T-helper 22 cell (primary cell): ENCODE measurements at places on chromosomes 13 and 19.

GRCh38 chr13:40145139-40145538 lies 489.7 kb downstream of the COG6 start:
- DNase-seq, result no peak

- DNase-seq, result no peak
These were observed 245.2 kb downstream of the DLEU7 start for GRCh38 chr13:50598338-50598737.

DNA sequence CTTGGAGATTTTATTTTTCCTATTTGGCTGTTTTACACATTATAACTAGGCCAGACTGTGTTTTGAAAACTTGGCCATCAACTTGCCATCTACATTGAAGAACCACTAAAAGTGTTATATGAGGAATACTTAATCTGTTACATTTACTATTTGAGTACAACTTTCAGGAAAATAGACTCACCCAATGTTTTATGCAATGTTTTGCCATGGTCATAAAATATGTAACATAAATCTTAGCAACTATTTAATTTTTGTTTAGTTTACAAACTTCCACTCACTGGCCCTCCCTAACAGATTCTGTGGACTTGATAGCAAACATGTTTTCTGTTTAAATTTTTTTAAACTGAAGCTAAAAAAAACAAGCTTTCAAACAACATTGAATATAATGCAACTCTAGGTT lies 23.7 kb upstream of the TRPC4 start:
- no peak for DNase-seq

- DNase-seq, result no peak
These were observed 9.1 kb upstream of the VWA8 start for GRCh38 chr13:41970022-41970421.

- no peak for DNase-seq
These were observed 2.2 kb upstream of the CLEC17A start for GRCh38 chr19:14580623-14581237.

- no peak for DNase-seq
These were observed 97.9 kb downstream of the UGGT2 start for GRCh38 chr13:95955255-95955654.

GRCh38 chr19:27742041-27742440 lies 1470.9 kb downstream of the UQCRFS1 start:
- no peak for DNase-seq

- DNase-seq, result no peak
These were observed 1.0 kb downstream of the PDX1 start for GRCh38 chr13:27920677-27921420.

GRCh38 chr13:30346153-30346788 lies 38.9 kb upstream of the KATNAL1 start:
- DNase-seq, result peak; percentile 16

DNA sequence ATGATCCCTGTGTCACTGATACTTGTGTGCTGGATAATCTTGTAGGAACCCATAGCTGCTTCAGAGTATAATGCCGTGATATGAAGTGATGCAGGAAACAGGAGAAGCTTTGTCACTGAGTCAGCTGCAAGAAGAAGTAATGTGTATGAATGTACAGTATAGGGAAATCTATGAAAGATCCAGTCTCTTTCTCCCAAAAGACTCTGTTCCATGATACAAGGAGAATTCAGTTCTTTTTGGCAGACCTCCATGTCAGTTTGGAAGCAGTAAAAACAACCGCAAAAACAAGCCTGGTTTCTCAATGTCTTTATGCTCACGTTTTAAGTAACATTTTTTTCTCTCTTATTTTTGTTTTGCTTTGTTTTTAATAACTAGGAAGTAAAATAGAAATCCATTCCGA lies 33.9 kb downstream of the PCDH17 start:
- DNase-seq, result no peak

- peak; percentile 80 for DNase-seq
These were observed at the start of gene ZNF583 for GRCh38 chr19:56403764-56404704. Gene ZNF583, plus strand, starts transcription at chr19:56404332. Its CDS starts 2,783 bp downstream, at chr19:56407115.

- no peak for DNase-seq
These were observed 55.4 kb upstream of the SCEL start for GRCh38 chr13:77480066-77480465.

- DNase-seq, result no peak
These were observed 27.6 kb downstream of the GPALPP1 start for GRCh38 chr13:45016792-45017425.

- no peak for DNase-seq
These were observed 20.3 kb upstream of the RFC3 start for GRCh38 chr13:33797622-33798021.

GRCh38 chr13:59461411-59461810 lies 702.3 kb downstream of the DIAPH3 start:
- DNase-seq, result no peak

DNA sequence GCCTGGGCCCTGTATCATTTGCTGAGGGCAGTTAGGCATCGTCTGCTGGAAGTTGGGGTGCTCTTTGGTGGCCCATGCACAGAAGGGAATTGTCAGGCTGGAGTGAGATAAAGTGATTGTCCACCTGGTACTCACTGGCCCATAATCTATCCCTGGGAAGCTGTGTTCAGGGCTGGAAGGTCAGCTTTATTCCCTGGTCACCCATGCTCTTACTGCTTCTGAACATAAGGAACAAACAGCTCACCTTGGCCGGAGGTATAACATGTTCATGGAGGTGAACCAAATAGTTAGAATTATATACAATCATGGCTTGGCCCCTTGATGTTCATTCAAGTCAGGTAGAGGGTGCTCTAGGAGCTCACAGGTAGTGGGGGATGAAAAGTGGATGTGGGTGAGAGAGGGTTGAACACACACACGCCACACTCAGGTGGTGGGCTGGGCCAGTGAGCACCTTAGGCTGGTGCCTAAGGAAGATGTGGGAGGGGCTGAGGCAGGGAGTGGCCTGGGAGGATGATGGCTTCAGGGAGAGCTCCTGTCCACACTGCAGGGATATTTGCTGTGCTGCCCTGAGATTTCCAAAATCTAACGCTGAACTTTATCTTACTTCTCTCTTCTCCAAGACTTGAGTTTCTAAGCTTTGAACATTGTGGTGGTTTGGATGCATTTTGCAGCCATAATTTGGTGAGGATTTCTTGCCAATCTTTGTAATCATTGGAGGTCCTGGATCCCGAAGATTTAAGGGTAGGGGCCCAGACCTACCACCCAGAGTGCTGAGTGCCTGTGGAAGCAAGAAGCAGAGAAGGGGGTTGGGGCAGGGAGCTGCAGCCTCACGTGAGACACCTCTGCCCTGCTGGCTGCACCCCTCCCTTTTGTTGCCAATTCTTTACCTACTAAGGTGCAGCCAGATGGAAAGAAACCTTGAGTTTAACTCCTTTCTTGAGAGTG lies 420.6 kb downstream of the ZNF536 start:
- no peak for DNase-seq

GRCh38 chr13:20161951-20162300 lies 1.1 kb upstream of the GJA3 start:
- no peak for DNase-seq

DNA sequence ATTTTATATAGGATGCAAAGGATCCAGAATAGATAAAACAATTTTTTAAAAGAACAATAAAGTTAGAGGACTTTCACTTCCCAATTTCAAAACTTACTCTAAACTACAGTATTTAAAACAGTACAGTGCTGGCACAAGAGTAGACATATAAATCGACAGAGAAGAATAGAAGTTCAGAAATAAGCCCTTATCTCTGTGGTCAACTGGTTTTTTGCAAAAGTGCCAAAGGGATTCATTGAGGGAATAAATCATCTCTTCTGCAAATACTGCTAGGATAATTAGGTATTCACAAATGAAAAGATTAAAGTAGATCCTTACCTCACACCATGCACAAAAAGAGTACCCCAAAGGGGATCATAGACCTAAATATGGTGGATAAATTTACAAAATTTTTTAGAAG lies 431.0 kb upstream of the HTR2A start:
- no peak for DNase-seq

DNA sequence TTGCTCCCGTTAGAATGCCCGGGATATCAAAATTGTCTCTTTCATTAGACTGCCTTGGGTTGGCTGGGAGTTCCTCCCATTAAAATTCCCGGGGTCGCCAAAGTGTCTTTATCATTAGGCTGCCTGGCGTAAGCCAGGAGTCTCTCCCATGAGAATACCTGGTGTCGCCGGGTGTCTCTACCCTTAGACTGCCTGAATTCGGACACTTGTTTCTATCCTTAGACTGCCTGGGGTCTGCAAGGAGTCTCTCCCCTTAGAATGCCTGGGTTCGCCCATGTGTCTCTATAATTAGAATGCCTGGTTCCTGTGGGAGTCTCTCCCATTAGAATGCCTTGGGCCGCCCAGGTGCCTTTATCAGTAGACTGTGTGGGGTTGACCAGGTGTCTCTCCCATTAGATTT lies 1538.2 kb downstream of the UQCRFS1 start:
- no peak for DNase-seq

DNA sequence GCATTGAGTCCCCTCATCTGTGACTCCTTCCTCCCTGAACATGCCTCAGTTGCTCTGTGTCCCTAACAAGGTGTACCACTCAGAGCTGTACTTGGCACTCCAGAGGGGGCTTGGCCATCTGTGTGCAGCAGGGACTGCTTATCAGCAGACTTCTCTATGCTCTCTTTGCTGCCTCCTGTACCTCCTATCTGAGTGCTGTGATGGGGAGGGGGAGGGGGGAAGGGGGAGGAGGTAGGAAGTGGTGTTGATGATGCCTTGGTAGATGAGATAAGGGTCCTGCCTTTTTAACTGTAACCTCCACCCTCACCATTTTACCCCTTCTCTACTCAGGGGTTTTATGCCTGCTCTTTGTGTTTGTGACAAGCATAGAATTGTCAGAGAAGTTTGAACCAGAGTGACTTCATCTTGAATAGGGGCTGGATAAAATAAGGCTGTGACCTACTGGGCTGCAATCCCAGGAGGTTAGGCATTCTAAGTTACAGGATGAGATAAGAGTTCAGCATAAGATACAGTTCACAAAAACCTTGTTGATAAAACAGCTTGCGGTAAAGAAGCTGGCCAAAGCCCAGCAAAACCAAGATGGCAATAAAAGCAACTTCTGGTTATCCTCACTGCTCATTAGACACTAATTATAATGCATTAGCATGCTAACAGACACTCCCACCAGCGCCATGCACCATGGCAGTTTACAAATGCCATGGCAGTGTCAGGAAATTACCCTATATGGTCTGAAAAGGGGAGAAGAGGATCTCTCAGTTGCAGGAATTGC lies 13.2 kb downstream of the PCDH8 start:
- no peak for DNase-seq
